CD4-positive, alpha-beta memory T cell (primary cell): ENCODE measurements at places on chromosomes 2 and 18. TPM values are rescaled to one million over a fixed set of nuclear protein-coding genes. Genes with fewer than 3 reads are reported as not detected.

REG1A gene
- polyA plus RNA-seq, result not detected

ALK gene
- polyA plus RNA-seq, result not detected

CCL20 gene
- 1.6 TPM for polyA plus RNA-seq

CCDC68 gene
- not detected for polyA plus RNA-seq

LTBP1 gene
- polyA plus RNA-seq, result not detected

DNA sequence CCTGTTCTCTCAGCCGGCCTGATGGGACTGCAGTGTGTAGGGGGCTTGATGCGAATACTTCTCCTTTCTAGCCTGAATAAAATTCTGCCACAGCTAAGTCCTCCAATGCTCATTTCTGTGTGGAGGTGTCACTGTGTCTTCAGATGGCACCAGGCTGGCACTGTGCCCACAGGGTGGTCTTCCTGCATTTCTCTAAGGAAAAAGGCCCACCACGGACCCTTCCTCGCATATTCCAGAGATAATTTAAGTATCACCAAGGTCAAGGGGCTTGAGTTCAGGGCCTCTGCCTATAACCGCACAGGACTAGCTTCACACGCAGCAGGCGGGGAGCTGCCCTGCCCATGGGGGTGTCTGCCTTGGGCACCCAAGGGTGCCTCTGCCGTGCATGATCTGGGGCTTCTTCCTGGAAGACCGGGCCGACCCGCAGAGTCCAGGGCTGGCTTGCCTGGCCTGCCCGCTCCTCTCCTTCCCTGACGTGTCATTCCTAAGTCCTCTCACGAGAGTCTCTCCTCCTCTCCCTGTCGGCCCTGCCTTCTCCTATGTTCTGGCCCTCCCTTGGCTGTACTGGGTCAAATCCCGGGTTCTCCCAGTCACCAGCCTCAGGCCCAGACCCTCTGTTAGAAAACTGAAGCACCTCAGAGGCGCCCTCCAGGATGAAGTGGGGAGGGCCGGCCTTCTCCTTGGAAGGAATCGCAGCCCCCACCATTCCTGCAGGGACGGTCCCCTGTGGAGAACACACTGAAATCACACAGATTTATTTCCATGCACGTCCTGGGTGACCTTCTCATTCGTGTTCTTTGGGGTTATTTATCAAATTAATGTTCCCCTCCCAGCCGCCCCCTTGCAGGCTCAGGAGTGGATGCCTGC lies 48.9 kb upstream of the PXDN start:
- H3K27me3 ChIP-seq, result no peaks in the 10 kb centered on the region
- H3K4me1 ChIP-seq, result no peaks in the 10 kb centered on the region
- DNase-seq, result no peak
- H3K27ac ChIP-seq, result no peak overlapping the region
- H3K4me3 ChIP-seq, result no peak overlapping the region

GRCh38 chr2:201933792-201934237 lies 99.8 kb upstream of the FZD7 start:
- H3K4me1 ChIP-seq, result no peaks in the 10 kb centered on the region
- no peaks in the 10 kb centered on the region for H3K36me3 ChIP-seq
- DNase-seq, result no peak
- no peaks in the 10 kb centered on the region for H3K27me3 ChIP-seq
- H3K27ac ChIP-seq, result no peak overlapping the region
- no peak overlapping the region for H3K4me3 ChIP-seq

DNA sequence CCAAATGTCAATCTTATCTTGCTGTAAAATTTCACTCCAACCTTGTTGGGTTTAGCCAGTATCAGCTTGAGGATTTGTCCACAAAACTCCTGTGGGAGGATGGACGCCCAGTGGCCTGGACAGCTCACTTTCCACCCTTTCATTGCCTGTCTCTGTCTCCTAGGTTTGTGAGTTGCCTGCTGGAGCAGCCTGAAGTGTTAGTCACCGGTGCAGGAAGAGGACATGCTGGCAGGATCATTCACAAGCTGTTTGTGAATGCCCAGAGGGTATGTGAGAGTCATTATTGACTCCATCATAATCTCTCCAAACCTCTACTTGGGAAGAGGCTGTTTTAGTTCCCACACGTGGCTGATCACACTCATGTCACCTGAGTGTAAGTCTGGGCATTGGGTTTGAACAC lies 112.3 kb downstream of the RAB3GAP1 start:
- H3K36me3 ChIP-seq, result peaks cover 41% of the 10 kb centered on the region
- no peaks in the 10 kb centered on the region for H3K4me1 ChIP-seq
- no peak overlapping the region for H3K27ac ChIP-seq
- no peak for DNase-seq

DNA sequence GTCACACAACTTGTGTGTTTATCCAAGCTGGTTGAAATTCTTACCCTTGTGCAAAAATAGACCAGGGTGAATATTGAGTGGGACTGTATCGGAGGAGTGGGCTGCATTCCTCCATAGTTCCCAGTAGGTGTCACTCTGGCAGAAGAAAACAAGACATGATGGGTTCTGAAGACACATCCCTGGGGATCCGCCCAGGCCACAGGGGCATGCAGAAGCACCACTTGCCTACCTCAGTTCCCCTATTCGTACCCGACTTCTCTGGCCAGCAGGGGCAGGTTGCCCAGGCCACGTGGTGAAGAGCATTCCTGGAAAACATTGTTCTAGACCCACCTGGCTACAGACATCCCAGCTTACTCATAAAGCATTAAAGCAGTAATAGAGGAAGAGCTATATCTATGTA lies 168.2 kb downstream of the FAM210A start:
- H3K27ac ChIP-seq, result no peak overlapping the region
- DNase-seq, result peak; percentile 16
- H3K4me3 ChIP-seq, result no peak overlapping the region
- H3K36me3 ChIP-seq, result no peaks in the 10 kb centered on the region

- H3K27me3 ChIP-seq, result no peaks in the 10 kb centered on the region
- H3K4me3 ChIP-seq, result no peak overlapping the region
- H3K36me3 ChIP-seq, result no peaks in the 10 kb centered on the region
- DNase-seq, result no peak
- H3K4me1 ChIP-seq, result no peaks in the 10 kb centered on the region
- H3K27ac ChIP-seq, result no peak overlapping the region
These were observed 57.5 kb downstream of the HS1BP3 start for GRCh38 chr2:20593072-20594034.

DNA sequence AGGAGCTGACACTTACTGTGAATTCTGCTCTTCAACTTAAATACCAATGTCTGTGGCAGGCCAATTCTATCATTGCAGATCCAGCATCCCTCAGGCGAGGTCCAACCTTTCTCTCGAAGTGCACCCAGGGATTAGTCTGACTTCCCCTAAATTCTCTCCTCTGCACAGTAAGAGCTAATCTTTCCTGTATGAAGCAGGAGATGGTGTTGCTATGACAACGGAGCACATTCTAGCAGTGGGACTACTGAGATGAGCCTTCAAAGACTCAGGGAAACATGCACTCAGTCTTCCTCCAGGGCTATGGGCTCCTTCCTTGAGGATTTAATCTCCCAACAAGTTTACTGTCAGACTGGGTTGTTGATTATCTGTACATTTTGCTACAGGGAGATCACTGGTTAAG lies 176.3 kb downstream of the NOL4 start:
- no peak overlapping the region for H3K4me3 ChIP-seq
- H3K36me3 ChIP-seq, result no peaks in the 10 kb centered on the region
- no peak overlapping the region for H3K27ac ChIP-seq
- H3K4me1 ChIP-seq, result no peaks in the 10 kb centered on the region
- no peak for DNase-seq
- H3K27me3 ChIP-seq, result no peaks in the 10 kb centered on the region
